Activated CD4-positive, alpha-beta memory T cell treated with anti-CD3 and anti-CD28 coated beads, Interleukin-2, amount 10 ng/mL, durations not matched to agents 7 days and 5 days (primary cell): ENCODE measurements at places on chromosomes 7 and 10. TPM values are rescaled to one million over a fixed set of nuclear protein-coding genes. Genes with fewer than 3 reads are reported as not detected.

DNA sequence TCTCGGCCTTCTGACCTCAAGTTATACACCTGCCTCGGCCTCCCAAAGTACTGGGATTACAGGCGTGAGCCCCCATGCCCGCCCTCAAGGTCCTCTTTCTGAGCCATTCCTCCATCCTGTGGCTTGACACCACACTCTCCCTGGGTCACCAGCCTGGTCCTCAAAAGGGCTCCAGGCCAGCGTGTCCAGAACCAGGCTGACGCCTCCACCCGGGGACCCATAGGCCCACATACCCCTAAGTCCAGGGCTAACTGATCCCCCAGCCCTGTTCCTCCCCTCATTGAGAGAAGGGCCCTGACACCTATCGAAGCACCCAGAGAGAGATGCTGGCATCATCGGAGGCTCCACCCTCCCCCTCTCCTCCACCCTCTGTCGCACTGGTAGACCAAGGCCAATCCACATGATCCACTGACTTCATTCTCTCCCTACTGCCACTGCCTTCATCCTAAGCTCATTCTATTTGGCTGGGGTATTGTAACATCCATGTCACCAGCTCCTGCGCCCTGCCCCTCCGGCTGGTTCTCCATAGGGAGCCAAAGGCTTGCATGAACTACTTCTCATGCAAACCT, 46.7 kb downstream of the TMEM270 start:
- no peak for DNase-seq

WDFY4 gene
- 0.08 TPM for total RNA-seq

GRCh38 chr10:90317172-90317571, 540.7 kb downstream of the HTR7 start:
- DNase-seq: no peak

DNA sequence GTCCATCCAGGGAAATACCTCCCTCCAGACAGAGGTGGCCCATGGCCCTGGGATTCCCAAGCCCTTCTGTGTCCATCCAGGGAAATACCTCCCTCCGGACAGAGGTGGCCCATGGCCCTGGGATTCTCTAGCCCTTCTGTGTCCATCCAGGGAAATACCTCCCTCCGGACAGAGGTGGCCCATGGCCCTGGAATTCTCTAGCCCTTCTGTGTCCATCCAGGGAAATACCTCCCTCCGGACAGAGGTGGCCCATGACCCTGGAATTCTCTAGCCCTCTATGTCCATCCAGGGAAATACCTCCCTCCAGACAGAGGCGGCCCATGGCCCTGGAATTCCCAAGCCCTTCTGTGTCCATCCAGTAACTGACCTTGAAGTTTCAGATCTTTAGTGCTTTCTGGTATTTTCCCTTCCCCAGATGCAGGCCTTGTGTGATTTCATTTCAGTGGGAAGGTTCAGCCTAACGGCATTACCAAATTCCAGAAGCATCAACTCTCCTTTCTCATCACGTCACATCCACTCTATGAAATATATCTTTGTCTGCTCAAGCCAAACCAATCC, 28.8 kb upstream of the DIP2C start:
- no peak for DNase-seq

ANKRD30A gene
- total RNA-seq: not detected

NUTM2E gene
- total RNA-seq: 0.18 TPM

KCP gene
- total RNA-seq: 0.20 TPM

- no peak for DNase-seq
Observed at GRCh38 chr10:35433851-35434426, 97.6 kb downstream of the CCNY start.

DNA sequence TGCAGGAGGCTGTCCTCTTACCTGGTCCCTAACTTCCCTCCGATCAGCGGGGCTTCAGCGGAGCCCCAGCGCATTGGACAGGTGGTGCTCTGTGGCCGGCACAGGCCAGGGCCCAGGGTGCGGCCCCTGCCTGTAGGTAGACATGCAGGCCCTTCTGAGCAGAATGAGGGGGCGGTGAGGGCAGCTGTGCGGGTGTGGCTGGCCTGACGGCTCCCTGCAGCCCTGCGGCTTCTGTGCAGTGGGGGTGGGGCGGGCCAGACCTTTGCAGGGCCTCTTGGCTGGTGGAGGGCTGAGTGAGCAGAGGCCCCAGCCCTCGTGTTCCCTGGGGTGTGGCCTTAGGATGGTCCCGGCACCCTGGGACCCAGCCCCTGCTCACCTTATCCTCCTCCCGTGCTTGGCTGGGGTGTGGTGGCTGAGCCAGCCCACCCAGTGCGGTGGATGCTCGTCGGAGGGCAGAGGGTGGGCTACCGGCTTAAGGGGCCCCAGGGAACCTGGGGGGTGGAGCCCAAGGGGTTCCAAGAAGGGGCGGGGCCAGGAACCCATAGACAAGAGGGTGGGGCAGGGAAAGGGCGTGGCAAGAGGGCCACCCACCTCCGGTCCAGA, 175.2 kb upstream of the TNRC18 start:
- no peak for DNase-seq

C10orf90 gene
- total RNA-seq: not detected

DNA sequence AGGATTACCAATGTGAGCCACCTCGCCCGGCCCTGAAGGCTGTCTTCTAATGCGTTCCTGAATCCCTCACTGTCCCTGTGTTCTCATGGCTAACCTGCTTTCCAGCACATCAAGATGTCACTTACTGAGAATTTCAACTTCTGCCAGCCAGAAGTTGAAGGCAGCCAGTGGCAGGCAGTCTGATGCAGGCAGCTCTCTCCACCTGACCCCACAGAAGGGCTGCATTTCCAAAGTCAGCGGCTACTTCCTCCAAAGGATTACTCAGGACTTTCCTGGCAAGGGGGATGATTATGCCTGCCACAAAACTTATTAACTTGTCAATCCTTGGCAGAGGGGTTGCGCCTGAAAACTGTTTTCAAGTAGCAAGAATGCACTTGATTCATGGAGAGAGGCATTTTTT, 1219.4 kb downstream of the TYW1 start:
- no peak for DNase-seq

- no peak for DNase-seq
Observed at GRCh38 chr7:103499976-103500375, 54.0 kb upstream of the SLC26A5 start.

FAM131B gene
- total RNA-seq: 1.2 TPM

SLC26A4 gene
- 12.2 TPM for total RNA-seq

GRCh38 chr10:125023255-125023654, 81.3 kb downstream of the ZRANB1 start:
- no peak for DNase-seq

DNA sequence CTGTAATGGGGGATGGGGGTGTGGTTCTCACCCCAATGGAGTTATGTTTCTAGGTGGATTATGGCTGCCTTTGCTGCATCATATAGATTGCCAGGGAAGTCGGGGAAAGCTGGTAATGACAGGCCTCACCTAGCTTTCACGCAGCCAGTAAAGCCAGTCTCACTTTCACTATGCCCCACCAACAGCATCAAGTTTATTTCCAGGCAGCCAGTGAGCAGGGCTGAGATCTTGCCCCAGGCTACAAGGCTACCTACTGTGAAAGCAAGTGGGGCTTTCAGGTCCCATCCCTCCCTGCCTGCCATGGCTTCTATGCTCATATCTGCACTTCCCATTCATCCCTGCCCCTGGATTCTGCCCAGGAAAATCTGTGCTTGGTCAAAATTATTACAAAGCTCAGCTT, 61.7 kb upstream of the NXPH1 start:
- no peak for DNase-seq

DNA sequence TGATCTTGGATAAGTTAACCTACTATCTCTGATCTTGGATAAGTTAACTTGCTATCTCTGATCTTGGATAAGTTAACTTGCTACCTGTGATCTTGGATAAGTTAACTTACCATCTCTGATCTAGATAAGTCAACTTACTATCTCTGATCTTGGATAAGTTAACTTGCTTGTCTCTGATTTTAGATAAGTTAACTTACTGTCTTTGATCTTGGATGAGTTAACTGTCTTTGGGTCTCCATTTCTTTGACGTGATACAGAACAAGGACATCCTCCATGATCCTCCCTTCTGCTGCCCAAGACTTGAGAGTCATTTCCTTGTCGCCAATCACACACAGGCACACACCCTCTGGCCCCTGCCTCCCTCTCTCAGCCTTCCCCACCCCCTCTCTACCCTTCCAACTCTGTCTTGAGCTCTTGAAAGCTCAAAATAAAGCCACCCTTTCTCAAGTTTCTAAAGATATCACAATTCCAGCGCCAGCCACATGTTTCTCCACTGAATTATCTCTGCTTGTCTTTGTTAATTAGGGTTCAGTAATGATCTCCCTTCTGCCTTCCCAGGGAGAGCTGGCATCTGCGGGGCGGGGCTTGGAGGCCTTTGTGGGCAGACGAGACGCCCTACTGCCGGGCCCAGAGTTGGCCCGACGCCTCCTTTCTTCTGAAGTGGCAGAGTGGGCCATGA, 85.1 kb upstream of the GTF2I start:
- no peak for DNase-seq

NAT16 gene
- not detected for total RNA-seq

SPDYE11 gene
- total RNA-seq: not detected

UNCX gene
- total RNA-seq: not detected

DNAJC30 gene
- 5.9 TPM for total RNA-seq

GRCh38 chr7:12607134-12607533, 36.6 kb downstream of the SCIN start:
- no peak for DNase-seq
